ENCODE measurements at places on chromosomes 5 and 9.
A peak's percentile ranks its signal among the peaks of the same experiment; 100 is the strongest.

DNA sequence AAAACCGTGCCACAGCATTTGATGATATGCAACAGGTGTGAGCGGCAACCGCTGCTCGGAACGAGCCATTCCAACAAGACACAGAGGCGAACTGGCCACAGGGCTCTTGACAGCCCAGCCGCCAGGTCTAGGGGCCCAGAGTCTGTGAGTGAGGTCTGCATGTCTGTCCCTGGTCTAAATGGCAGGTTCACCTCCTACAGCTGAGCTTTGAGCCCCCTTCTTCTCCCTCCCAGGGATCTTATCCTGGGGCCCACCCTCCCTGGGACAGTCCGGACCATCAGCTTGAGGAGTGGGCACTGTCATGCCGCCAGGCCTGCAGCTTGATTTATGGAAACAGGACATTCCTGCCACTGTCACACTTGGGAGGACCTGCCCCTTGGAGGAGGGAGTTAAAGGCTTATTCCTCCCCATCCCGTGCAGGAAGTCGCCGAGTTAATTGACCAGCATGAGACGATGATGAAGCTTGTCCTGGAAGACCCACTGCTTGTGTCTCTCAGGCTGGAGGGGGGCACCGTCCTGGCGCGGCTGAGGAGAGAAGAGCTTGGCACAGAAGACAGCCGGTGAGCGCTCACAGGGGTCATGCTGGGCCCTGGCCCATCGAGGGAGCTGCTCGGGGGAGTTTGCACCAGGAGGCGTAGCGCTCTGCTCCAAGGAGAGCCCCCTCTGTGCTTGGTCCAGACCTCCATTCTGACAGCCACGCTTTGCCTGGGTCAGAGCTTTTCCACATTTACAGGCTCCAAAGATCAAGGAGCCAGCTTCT lies 35.5 kb upstream of the LRRC14B start:
- DNase-seq: peak; percentile 29

- no peak for DNase-seq
Observed at GRCh38 chr5:115309751-115310370, 13.4 kb upstream of the CCDC112 start.

DNA sequence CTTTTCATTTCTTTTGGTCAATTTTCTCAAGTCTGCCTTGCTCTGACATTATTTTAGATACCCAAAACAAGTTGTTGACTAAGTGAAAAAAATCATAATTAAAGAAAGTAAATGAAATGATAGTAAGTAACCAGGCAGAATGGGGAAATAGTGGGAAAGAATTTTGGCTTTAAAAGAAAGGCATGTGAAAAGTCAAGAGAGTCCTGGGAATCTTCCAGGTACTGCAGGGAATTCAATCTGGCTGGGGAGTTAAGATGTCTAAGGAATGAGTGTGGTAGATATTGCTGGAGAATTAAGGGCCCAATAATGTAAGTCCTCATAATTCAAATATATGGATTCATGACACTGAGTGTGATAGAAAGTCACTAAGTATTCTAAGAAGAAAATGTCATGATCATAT lies 123.1 kb upstream of the PAPPA start:
- no peak for DNase-seq

DNA sequence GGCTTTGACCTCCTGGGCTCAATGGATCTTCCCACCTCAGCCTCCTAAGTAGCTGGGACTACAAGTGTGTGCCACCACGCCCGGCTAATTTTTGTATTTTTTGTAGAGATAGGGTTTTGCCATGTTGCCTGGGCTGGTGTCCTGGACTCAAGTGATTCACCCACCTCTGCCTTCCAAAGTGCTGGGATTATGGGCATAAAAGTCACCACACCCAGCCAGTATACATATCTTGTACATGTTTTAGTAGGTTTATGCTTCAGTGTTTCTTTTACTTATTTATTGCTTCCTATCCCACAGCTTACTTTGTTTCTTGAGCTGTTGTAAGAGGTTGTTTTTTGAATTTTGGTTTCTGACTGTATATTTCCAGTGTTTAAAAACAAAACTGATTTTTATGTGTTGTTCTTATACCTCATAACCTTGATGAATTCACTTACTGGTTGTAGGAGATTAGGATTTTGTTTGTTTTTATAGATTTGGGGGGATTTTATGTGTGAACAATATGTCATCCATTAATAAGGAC lies 12.9 kb downstream of the FBXW5 start:
- DNase-seq: no peak

- no peak for DNase-seq
Observed at GRCh38 chr5:133998807-133999206, 6.0 kb downstream of the VDAC1 start.

DNA sequence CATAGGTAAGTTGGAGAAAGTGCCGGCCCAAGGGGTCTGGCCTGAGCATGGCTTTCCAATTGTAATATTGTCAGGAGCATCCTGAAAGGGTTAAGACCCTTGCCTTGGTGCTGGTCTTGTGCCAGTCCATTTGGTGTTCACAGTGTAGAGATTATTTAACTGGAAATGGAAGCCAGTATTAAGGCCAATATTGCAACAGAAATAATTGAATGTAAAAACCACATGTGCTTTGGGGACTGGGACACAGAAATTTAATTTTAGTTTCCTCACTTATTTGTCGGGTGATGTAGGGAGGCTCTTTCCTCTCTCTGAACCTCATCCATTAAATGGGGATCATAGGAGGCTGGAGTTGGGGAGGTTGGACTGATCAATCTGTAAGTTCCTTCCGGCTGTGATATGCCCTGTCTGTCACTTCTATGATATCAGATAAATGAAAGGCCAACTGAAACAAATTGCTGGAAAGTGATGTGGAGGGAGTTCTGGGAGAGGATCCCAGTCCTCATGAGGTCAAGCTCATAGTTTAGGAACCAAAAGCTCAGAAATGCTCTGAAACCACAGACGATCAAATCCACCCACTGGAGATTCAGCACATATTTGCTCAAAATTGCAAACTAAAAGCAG lies 54.8 kb upstream of the COL15A1 start:
- no peak for DNase-seq

GRCh38 chr5:139639619-139640380 lies 8.3 kb upstream of the CXXC5 start:
- DNase-seq: no peak

GRCh38 chr5:69416180-69416579 lies 1.3 kb downstream of the MARVELD2 start:
- no peak for DNase-seq

DNA sequence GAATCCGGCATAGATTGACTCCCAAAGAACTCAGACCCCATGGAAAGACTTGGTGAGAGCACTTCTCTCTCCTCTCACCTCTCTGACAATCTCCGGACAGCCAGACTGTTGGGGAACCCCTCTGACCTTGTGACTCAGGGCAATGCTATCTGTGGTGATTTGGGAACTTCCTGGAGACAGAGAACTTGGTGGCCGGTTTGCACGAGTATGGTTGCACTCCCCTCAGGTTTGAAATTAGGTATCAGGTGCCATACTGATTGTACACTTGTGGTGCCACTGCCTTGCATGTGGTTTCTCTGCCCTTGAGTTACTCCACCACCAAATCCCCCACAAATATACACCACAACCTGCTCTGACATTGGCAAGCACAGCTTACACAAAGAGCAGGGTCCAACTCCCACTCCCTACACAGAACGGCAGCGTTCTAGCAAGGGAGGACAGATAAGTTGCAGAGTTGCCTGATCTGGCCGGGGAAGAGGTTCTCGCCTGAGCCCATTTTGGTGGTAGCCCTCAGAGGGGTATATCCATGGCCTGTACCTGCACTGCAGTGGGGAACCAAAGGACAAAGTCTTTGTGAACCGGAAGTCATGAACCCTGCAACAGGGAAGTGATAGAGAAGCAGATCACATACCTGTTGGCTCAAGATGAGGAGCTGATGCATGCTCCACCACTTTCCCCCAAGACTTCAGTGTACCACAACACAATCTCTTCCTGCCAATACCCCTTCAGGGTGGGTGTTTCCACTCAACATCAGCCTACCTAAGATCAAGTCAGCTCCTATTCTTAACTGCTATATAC lies 255.1 kb downstream of the MCTP1 start:
- DNase-seq: no peak

GRCh38 chr5:32785611-32786254 lies 74.6 kb downstream of the NPR3 start:
- DNase-seq: no peak

DNA sequence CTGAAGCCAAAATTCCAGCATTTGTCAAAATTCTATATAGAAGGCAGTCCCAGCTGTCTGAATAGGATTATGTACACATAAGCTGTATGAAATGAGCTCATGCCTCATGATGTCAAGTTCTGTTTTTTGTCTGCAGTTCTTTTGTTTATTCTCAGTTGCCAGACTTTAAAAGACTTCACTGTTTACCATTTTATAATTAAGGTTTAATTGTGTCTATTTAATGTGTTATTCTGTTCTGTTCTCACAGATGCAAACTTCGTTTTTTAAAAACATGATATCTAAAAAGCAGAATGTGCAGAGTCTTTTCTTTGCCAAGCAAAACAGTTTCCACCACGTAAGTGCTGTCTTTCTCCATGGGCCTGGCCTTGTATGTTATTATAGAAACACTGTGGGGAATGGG lies 31.1 kb downstream of the ERAP1 start:
- no peak for DNase-seq

DNA sequence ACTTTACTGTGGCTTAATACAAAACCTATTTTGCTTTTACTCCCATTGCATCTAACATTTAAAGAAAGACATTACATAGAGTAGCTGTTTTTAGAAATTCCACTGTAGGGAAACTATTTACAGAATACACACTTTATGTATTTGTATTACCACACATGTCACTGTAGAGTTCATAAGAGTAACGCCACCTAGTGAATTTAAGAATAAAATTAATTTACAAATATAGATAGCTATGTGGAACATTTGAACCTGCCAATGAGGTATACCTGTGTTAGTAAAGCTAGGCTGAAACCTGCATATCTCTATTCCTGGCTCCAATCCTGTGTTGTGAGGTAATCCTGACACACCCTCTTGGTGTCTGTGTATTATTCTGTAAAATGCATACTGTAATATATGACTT lies 234.4 kb downstream of the MAST4 start:
- DNase-seq: no peak

DNA sequence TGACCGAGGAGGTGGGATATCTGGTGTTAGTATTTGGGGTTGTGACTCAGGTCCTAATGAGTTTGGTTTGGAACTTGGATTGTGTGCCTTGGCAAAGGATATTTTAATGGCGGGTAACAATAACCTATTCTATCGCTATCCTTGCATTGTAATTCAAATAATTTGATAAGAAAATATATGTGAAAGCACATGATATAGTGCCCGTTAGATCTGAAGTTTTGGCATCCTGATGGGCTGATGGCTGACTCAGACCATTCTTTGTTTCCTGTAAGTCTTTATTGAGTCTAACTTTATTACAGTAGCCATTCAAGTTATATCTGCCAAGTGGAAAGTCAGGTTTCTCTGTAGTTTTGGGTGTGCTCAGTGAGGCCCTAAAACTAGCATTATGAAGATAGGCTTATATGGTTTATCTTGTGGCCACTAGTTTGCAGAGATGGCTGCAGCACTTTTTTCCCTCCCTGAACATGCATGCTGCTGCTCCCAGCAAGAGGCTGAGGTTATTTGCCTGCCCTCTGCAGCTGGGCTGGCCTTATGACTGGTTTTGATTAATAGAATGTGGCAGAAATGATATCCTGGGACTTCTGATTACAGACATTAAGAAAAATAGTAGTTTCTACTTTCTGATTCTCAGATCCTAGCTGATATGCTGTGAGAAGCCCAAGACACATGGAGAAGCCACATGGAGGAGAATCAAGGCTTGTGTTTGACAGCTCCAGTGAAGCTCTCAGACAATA lies 46.6 kb downstream of the CFAP95 start:
- DNase-seq: no peak

- DNase-seq: peak; percentile 69
Observed at GRCh38 chr5:150497274-150497988, 10.5 kb upstream of the NDST1 start.

DNA sequence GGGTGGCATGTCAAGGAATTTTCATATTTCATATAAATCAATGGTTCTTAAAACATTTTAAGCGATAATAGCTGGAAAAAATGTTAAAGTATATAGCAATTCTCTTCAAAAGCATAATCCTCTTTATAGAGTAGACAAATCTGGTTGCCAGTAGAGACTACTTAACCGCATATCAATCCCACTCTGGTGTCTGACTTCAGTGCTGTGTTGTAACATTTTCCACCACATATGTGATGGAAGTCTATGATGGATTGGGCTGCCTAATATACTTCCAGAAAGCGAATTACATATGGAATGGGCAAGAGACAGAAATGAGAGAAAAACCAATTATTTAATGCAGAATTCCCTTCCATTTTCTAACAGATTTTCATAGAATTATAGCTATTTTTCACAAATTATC lies 54.3 kb downstream of the FBN2 start:
- no peak for DNase-seq

- peak; percentile 43 for DNase-seq
Observed at GRCh38 chr9:120532475-120532874, 47.5 kb downstream of the CDK5RAP2 start.

GRCh38 chr9:109887079-109887478 lies 107.1 kb downstream of the PALM2AKAP2 start:
- no peak for DNase-seq

DNA sequence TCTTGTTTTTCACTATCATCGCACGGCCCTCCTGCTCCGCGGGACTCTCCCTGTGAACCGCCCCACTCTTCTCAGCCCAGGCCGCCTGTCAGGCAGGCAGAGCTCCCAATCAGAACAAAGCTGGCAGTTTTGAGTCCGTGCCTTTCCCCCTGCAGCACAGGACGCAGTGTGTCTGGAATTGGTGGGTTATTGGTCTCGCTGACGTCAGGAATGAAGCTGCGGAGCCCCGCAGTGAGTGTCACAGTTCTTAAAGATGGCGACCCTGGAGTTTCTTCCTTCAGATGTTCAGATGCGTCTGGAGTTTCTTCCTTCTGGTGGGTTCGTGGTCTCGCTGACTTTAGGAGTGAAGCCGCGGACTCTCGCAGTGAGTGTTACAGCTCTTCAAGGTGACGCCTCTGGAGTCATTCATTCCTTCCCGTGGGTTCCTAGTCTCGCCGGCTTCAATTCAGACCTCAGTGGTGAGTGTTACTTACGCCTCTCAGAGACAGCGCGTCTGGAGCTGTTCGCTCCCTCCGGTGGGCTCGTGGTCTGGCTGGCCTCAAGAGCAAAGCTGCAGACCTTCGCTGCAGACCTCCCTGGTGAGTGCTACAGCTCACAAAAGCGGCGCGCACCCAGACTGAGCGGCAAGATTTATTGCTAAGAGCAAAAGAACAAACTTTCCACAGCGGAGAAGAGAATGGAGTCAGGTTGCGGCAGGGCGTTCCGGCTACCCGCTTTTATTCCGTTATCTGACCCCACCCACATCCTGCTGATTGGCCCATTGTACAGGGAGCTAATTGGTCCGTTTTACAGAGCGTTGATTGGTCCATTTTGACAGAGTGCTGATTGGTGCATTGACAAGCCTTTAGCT lies 7.4 kb downstream of the ZDHHC11B start:
- peak; percentile 79 for DNase-seq

- no peak for DNase-seq
Observed at GRCh38 chr9:131185924-131186323, 60.5 kb downstream of the NUP214 start.

DNA sequence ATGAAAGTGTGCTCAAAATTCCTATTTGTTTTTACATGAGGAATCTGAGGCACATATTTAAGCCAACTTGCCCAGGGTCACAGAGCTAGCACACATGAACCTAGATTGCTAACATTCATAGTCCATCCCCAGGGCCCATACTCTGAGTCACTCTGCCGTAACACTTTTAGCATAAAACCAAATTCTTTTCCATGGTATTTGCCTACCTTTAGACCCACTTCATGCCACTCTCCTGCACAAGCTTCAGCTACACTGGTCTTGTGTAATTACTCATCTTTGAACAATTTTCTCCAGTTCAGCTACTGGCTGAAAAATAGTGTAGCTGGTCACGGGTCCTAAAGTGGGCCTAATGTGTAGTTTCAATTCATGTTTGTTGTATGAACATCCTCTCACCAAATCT lies 200.7 kb downstream of the SLC12A2 start:
- no peak for DNase-seq

- DNase-seq: no peak
Observed at GRCh38 chr9:34610434-34611206, 1.3 kb downstream of the RPP25L start.
